ENCODE measurements at places on chromosomes 2 and 18.

GRCh38 chr2:236393581-236393980 lies 129.4 kb upstream of the ASB18 start:
- DNase-seq: no peak

- DNase-seq: no peak
Observed at GRCh38 chr2:162301877-162302276, 16.6 kb downstream of the IFIH1 start.

- no peak for DNase-seq
Observed at GRCh38 chr2:232875256-232876121, 5.4 kb downstream of the SNORC start.

DNA sequence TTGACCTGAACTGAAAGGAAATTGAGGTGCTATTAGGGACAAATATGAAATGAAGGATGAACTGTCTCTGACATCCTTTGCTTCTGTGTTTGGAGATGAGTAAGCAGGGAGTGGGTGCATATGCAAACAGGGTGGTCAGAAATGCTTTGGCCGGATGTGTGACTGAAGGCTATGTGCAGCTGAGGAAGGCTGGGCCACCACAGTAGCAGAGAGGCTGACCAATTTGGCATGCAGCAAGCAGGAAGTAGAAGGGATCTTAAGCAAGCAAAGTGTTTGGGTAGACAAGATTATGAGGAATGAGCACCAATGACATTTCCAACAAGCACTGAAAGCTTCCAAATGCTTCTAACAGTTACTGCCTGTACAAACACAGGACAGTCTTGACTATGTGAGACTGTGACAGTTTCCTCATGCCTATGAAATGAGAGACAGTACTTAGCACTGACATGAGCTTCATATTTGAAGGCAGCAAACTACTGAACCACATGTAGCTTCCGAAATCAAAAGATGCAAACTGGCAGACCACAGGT lies 3.3 kb upstream of the ACTR3 start:
- DNase-seq: no peak

DNA sequence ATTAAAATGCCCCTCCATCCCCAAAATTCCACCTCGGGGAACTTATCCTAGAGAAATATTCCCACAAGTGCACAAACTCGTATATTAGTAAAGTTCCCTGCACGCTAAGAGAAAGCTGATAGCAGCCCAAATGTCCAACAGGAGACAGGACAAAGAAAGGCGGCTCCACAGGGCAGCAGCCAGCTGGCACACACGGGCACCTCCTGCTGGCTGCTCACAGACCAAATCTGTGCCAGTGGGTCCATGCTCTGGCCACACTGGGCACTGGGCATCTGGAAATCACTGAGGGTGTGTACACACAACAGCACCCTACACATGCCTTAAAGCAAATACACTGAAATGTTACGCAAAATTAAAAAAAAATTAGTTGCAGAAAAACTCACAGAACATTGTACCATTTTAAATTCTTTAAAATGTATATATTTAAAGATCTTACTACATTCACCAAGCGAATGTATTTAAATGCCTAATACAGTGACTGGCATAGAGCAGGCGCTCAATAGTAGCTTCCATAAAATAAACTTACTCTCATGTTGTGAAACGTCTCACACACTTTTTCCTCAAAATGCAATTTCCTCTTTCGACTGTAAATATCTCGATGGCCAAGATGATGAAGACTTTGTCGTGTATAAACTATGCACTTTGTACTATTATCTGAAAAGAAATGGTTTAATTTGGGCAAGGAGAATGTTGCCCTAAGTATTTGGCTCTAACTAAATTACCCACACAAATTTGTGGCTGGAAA lies 19.4 kb downstream of the ZNF516 start:
- DNase-seq: no peak

DNA sequence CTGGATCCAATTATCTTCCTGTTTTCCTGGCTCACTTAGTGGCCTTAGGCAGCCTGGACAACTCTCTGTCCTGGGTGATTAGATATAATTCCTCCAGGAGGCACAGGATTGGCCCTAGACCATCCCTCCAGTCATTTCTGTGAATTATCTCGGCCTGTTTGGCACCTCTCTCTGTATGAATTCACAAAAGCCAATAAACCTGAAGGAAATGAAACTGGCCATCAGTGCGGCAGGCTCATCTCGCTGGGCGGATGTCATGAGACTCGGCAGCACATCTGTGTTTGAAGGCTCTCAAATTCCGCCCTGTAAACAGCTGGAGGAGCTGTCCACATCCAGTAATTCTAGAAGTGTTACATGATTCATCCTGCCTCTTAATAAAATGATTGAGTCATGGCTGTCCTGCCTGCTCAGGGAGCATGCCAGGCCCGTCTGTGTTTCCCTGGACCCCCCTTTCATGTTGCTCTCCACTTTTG lies 38.6 kb downstream of the ACOXL start:
- no peak for DNase-seq

All from NCI-H1694 treated with DMSO at 0.1 percent for 48 hours (cell line).